ENCODE measurements at places on chromosomes 7 and 10.

DNA sequence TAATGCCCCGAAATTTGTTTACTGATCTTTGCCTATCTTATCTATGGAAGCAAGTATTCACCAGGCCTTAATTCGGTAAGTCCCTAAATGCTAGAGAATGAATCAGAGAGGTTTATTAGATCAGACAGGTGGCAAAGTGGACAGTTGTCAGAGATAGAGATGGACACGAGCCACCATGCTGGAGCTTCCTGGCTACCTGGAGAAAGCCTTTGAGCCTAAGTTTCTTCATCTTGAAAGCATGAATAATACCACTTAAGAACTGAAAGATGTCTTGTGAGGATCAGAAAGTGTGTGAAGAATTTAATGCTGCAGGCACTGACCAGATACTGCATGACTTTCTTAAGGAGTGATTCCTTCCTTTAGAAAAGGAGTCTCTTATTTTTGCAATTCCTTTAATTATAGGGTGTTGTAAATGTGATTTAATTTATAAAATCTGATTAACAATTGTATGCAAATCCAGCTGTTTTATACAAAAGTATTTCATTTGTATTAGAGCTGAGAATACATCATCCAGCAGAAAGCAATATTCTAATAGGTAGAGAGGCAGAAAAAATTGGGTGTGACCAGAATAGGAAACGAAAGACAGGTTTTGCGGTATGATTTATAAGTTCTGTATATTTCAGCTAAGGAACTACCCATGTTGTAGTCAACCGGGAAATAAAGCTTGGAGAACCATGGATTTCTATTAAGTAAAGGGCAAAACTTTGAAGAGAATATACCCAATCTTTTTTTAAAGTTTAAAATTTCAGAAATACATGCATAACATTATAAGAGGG, 82.7 kb downstream of the SMURF1 start:
- DNase-seq, result no peak

DNA sequence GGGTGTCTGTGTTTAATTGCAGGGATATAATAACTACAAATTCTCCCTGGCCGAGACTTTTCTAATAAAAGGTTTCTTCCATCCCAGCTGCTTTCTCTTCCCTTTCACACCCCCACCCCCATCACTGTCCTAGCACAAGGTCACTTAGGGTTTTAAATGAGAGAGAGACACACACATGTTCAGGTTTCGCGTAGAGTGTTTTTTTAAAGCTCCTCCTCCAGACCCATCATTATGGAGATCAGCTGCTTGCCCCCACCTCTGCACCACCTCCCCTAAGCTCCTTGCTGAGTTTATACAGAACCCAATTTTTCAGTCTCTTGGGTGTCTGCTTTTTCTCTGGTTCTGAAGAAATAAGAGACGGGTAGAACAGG, 18.6 kb downstream of the LRMDA start:
- no peak for DNase-seq

GRCh38 chr10:69346776-69347175, 68.5 kb downstream of the HK1 start:
- no peak for DNase-seq

GRCh38 chr7:158027646-158028045, 560.0 kb downstream of the PTPRN2 start:
- no peak for DNase-seq

DNA sequence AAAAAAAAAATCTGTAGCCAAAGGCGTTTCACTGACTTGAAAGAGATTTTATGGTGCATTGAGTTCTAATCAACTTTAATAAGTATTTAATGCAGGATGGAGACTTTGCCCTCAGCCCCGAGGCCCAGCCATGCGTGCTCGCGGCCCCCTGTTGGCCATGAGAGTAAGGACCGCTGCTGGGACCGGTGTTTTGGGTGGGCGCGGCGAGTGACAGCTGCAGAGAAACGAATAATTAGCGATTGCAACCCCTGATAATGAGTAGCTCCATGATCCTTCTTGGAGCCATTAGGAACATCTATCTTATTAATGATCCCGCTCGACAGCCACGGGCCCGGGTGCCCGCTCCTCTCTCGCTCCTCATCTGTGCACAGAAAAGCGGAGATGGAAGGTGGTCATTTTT, 347.4 kb downstream of the RPS24 start:
- no peak for DNase-seq

DNA sequence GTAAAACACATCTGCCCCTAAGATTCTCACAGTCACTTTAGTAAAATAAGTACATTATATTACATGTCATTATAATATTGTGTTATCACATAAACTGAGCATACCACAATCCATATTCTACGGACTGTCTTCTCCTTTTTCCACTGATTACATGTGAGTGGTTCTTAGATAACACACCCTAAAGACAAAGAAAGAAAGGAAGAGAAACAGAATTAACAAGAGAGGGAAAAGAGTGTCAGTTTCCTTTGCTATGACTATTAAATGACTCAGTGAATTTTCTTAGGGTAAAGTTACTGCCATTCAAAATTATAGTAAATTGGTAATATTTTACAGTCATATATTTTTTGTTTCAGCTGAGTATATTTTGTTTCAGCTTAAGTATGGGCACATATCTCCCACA, 268.3 kb downstream of the TWIST1 start:
- no peak for DNase-seq

DNA sequence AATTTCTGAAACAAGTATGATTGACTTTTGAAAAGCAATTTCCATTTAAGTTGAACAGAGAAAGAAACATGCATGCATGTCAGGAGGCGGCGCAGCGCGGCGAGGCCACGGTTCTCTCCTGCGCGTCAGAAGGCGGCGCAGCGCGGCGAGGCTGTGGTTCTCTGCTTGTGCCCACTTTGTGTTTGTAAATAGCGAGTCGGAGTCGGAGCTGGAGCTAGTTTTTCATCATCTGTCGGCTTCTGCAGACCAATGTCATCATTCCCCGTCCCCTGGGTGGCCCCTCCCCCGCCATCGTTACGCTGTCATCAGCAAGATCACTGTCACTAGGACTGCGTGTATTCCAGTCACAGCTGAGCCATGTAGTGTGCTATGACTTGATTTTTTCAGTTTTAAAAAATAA, 49.2 kb downstream of the INPP5A start:
- DNase-seq, result no peak

GRCh38 chr10:36506697-36507496, 618.5 kb upstream of the ANKRD30A start:
- no peak for DNase-seq

DNA sequence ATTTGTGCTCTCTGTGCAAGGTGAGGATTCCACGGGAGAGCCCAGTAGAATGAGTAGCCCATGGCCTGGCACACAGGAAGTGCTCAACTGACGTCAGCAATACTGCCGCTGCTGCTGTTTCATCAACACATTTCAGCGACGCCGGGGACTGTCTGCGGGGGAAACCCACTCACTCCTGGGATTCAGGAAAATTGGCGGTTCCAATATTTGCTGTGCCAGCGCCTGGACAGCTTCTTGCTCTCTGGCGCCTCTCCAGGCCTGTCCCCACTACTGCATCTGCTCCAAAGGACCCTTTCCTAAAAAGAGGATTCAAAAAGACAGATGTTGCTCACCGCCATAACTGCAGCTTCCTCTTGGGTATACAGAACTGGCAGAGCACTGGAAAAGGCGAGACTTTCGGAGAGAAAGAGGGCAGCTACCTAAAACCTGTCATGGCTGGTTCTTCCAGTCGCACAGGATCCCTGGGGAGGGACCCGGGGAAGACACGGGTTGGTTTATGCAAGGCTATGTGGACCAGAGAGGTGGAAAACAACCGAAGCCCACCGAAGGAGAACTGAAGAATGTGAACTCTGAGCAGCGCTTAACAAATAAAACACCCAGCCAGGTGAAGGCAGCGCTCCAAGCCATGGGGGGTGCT, 39.7 kb upstream of the ENO4 start:
- DNase-seq, result no peak

DNA sequence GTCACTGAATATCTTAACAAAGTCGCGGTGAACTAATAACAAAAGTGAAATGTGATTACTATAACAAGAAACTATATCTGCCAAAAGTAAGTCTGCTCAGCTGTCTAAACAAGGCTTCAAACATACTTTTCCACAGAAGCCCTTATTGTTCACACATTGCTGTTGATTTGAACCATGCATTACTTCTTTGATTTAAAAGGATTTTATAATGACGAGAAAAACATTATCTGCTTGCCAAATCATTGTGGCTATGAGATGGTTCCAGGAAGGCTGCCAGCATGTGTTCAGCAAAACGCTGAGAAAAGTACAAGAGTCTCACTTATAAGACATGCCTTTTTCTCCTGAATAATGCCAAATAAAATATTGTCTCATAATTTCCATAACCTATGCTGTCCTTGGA, 24.4 kb downstream of the RNF133 start:
- no peak for DNase-seq

GRCh38 chr10:93434991-93435491, 47.1 kb downstream of the MYOF start:
- no peak for DNase-seq

GRCh38 chr10:93496322-93497041, at the start of gene CEP55:
CEP55 (plus strand) TSS chr10:93496612; CDS start chr10:93500052, 3,440 bp downstream.
- peak; percentile 75 for DNase-seq

DNA sequence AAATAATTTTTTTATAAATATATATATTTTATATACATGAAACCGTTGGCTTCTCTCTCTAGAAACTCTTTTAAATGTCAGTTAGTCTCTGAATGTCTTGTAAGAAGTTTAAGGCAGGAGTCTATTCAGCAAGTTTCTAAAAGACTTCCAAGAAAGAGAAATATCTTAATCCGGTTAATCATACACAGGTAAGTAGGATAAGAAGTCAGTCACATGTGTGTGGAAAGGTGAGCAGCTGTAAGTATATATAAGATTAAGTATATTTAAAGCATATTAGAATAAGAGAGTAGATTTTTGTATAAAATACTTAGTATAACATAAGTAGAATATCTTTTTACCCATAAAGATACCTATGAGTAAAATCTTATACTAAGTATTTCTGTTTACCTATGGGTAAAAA, 48.9 kb downstream of the AGBL3 start:
- DNase-seq, result no peak

- DNase-seq, result no peak
Observed at GRCh38 chr10:97822261-97822687, 27.4 kb upstream of the GOLGA7B start.

DNA sequence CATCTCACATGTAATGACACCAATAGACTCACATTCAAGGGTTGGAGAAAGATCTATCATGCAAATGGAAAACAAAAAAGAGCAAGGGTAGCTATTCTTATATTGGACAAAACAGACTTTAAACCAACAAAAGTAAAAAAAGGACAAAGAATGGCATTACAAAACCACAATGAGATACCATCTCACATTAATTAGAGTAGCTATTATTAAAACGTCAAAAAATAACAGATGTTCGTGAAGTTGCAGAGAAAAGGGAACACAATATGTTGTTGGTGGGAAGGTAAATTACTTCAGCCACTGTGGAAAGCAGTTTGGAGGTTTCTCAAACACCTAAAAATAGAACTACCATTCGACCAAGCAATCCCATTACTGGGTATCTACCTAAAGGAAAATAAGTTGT, 197.0 kb downstream of the SNX13 start:
- DNase-seq, result no peak

- DNase-seq, result no peak
Observed at GRCh38 chr7:51224811-51225595, 91.6 kb downstream of the COBL start.

DNA sequence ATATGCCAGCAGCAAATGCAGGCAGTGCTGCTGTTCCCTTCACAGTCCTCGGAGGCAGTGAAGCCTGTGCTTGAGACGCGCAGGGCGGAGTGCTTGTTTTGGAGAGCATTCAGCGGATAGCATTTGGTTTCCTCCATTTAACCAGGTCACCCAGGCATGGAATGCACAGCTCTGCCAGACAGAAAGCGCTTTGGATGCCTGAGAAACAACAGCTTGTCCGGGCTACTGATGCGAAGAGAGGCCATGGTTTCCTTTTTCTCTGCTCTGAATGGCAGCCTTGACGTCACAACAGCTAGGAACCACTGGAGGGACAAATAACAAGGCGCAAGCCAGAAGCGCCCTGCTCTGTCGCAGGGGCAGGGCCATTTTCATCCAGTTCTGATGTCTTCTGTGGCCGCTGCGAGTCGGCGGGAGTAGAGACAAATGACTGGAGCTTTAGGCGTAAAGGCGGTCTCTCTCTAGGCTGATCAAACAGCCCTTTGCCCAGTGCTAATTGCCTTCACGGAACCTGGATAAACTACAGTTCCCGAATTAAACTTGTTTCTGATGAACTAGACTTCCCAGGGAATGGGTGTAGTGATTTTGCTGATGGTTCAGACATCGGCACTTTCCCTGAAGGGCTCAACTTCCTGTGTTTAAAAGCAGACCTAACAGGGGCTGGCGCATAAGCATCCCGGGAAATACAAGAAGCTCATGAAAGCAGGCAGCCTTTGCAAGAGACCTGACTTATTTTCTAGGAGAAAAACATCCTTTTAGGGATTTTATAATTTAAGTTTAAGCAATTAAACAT, 187.6 kb upstream of the KLF14 start:
- no peak for DNase-seq

DNA sequence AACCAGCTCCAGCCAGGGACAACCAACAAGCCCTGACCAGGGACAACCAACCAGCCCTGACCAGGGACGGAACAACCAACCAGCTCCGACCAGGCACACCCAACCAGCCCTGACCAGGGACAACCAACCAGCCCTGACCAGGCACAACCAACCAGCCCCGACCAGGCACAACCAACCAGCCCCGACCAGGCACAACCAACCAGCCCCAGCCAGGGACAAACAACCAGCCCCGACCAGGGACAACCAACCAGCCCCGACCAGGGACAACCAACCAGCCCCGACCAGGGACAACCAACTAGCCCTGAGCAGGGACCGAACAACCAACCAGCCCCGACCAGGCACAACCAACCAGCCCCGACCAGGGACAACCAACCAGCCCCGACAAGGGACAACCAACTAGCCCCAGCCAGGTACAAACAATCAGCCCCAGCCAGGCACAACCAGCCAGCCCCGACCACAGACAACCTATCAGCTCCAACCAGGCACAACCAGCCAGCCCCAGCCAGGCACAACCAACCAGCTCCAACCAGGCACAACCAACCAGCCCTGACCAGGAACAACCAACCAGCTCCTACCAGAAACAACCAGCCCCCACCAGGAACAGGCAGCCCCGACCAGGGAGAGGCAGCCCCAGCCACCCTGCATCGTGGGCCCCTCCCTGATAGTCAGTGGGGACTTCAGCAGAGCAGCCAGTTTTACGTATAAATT, 56.4 kb downstream of the PROSER2 start:
- no peak for DNase-seq

GRCh38 chr10:103783681-103784080, 71.7 kb downstream of the SH3PXD2A start:
- DNase-seq, result no peak

GRCh38 chr10:50648089-50648934, 24.6 kb upstream of the SGMS1 start:
- no peak for DNase-seq

- DNase-seq, result no peak
Observed at GRCh38 chr7:145016068-145016467, 180.2 kb upstream of the TPK1 start.

DNA sequence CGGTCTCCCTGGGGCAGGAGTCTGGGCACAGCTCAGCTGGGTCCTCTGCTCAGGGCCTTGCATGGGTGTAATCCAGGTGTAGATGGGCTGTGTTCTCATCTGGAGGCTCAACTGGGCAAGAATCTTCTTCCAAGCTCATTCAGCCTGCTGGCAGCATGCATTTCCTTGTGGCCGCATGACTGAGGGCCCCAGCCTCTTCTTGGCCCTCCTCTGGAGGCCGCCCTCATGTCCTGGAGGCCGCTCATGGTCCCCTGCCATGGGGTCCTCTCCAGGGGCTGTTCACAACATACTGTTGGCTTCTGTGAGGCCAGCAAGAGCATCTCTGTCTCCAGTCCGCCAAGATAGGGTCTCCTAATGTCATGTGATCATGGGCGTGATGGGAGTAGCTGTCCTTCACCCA, 437.5 kb upstream of the FOXK1 start:
- no peak for DNase-seq

Data from GM12892 (cell line).